ENCODE measurements at places on chromosomes 3 and 15. TPM values are rescaled to one million over a fixed set of nuclear protein-coding genes. Genes with fewer than 3 reads are reported as not detected.

GRCh38 chr3:159559771-159560170, 428.9 kb upstream of the IL12A start:
- no peak for DNase-seq

DNA sequence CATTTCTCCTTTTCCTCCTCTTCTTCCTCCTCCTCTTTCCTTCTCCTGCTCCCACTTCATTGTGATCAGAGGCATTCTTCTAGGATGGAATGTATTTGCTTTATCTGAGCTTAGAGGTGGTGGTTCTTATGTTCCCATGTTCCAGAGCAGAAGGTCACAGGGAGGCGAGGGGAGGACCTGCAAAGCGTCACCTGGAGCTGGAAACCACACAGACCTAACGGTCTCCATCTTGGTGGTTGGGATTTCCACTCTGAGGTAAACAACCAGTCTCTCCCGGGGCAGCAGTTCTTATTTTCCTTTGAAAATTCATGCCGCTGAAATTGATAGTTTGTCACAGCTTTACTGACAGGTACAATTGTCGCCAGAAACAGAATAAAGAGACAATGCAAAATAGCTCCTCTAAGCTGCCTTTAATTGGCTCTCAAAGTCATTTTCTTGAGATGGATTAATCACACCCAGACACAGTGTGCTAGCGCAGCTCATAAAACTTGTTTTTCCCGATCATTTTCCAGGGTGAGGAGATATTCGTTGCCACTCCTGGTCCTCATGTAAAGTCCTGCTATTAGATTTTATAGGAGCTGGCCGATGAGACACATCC, 16.9 kb upstream of the AGBL1 start:
- DNase-seq: no peak

GRCh38 chr3:124429129-124429815, 301.0 kb upstream of the UMPS start:
- DNase-seq: no peak

- no peak for DNase-seq
Observed at GRCh38 chr3:122357828-122358702, 25.0 kb downstream of the MIX23 start.

Gene TRPC1
- total RNA-seq: 2.2 TPM

Gene FAM43A
- total RNA-seq: 7.2 TPM

All from colonic mucosa (tissue), 4 donors.